T follicular helper cell (primary cell): ENCODE measurements at places on chromosomes 2 and 18.

GRCh38 chr2:195604706-195605105, 52.3 kb upstream of the SLC39A10 start:
- DNase-seq = no peak

DNA sequence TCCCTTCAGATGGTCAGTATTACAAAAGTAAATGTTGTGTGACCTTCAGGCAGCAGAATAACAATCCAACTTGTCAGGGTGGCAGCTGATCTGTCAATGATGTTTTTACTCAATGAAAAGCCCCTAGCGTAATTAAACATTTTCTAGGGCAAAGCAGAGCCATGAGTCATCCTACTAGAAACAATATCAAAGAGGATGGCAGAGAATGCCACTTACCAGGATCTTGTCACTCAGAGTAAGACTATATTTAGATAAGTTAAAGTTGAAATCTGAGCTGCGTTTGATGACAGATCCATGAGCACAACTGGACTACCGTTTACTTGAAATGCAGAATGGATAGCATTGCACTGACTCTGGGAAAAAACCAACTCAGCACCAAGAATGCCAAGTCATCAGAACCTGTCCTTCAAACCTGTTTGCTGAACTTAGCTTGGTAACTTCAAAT, 612.6 kb upstream of the ACVR2A start:
- DNase-seq = no peak

DNA sequence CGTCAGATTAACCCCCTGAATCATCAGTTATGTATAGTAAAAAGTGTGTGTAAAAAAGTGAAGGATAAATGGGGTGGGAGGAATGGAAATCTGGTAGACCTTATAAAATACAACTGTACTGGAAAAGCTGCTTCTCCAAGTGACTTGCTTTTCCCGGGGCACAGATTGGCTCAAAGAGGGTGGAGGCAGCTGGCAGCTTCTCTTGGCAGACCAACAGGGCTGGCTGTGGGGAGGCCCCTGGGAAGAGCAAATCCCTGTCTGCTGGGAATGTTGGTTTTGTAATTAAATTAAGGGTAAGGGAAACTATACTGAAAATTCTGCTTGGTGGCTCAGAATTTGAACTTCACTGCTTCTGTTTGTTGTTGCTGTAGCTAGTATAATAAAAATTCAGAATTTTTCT, 154.2 kb upstream of the DLX2 start:
- no peak for DNase-seq

DNA sequence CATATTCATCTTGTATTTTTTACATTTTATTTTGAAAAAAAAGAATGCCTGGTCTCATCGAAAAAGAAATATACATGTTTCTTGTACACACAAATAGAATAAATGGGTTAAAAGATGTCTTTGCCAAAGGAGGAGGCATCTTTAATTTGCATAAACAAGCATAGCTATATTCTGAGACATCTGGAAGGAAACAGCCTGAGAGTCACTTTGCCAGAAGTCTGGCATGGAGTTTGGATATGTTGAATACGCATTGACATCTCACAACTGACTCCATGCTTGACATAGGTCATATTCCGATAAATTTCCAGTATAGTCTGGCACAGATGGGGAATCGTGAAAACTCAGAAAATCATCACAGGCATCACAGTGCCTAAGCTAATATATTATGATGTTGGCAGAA, 1317.5 kb upstream of the CELF4 start:
- no peak for DNase-seq

GRCh38 chr2:48781366-48781765, 25.8 kb upstream of the LHCGR start:
- no peak for DNase-seq

GRCh38 chr2:35365859-35366258, 989.7 kb upstream of the CRIM1 start:
- no peak for DNase-seq

DNA sequence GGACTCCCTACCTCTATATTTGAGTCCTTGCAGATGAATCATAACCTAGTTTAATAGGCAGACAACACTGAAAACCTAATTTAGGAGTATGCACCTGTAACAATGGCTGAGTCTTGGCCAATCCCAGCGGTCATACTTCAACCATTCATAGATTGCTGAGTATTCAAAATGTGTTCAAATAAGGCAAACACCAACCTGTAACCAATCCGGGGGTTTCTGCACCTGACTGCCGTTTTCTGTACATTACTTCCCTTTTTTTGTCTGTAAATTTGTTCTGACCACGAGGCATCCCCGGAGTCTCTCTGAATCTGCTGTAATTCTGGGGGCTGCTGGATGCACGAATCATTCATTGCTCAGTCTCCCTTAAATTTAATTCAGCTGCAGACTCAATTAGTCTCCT, 338.6 kb downstream of the STK39 start:
- DNase-seq = no peak

DNA sequence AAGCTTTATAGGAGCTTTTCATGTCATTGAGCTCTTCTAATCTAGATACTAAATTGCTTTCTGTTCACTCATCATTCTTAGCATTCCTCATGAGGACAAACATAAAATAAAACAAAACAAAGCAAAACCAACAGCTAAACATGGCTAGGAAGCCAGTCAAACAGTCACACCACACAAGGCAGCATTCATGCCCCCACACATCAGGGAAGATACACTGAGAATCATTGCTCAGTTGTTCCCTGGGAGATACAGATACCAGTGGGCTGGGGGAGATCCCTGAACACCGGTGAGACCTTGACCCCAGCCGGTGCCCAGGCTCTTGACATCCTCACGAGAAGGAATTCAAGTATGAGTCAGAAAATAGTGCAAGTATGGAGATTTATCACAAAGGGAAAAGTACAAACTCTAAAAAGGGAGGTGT, 177.9 kb upstream of the ARL4C start:
- no peak for DNase-seq

DNA sequence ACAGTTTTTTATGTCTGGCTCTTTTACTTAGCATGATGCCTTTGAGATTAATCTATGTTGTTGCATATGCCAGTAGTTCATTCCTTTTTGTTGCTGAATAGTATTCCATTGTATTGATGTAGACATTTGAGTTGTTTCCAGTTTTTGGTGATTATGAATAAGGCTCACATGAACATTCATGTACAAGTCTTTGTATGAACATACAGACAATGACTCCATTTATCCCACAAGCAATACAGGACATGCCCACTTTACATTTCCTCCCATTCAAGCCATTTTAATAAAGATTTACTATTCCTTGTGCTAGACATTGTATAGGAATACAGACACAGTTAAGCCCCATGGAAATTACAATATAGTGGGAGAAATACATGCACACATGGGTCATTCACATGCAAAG, 118.0 kb downstream of the TRIM43 start:
- no peak for DNase-seq

DNA sequence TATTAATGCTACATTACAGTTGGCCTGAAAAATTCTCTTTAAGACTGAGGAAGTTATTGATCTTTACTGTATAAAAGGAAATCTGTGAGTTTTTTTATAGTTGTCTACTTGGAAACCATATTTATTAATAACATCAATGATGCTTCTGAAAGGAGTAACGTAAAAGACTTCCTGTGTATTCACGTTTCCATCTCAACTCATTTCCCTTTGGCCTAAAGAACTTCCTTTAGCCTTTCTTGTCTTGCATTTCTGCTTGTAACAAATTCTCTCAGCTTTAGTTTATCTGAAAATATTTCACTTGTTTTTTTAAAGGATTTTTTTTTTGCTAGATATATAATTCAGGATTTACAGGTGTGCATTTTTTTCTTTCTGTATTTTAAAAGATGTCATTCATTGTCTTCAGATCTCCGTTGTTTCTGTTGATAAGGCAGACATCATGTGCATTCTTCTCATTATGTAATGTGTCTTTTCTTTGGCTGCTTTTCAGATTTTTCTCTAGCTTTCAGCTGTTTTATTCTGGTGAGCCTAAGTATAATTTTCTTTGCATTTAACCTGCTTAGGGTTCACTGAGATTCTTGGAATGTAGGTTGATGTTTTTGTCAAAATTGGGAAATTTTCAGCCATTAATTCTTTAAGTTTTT, 159.0 kb upstream of the DAPL1 start:
- DNase-seq = no peak

GRCh38 chr2:234771980-234772732, 179.7 kb upstream of the SH3BP4 start:
- no peak for DNase-seq

DNA sequence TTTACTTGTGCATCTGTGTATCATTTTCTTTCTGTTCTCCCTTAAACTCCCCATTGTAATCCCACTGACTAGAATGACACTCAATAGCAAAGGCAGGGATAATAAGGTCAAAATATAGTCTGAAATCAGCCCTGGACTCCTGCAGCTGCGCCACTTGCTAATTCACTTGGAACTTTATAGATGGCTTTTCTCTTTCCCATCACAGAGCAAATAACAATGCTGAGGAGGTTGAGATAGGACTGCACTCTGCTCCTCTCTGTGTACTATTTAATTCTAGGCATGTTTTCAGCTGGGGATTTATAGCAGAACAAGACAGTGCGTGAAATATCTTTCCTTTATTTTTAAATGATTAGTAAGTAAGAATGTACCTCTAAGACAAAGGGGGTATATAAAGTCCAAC, 324.2 kb downstream of the LNPK start:
- DNase-seq = no peak

GRCh38 chr2:53437371-53437770, 330.2 kb upstream of the CHAC2 start:
- no peak for DNase-seq

DNA sequence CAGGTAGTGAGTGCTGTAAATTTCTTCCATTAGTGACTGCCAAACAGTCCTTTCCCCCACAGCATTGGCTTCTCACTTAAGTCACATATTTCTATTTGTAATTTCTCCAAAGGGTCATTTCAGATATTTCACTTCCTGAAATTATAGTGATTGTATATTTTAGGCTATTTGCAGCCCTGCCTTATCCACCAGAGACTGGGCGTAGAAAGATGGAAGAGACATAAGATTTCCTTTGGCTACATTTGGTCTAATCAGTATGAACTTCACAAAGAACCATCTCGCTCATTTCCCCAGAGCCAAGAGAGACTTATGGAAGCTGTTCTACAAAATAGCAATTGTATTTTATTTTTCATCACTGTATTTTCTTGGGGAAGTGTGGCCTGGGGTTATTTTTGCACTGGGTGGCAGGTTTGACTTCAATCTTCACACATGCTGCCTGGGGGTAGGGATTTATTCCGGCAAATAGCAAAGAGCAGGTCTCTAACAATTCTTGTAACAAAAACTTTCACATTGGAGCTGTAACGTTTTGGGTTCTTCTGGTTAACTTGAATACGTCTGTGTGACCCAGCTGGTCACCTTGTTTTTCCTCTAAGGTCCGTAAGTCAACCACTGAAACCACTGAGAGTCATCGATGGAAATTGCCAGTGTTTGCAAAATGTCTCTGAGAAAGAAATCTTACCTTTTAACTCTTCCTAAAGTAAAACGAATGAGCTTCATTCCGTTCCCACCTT, 170.6 kb upstream of the SERPINE2 start:
- no peak for DNase-seq

GRCh38 chr2:85736456-85737355, 17.1 kb upstream of the ATOH8 start:
- no peak for DNase-seq
